Hematopoietic multipotent progenitor cell treated with erythropoietin and hydrocortisone succinate and interleukin-3 and kit ligand, for 6 days (in vitro differentiated cells): ENCODE measurements at places on chromosomes 4 and X.
A peak's percentile ranks its signal among the peaks of the same experiment; 100 is the strongest.

GRCh38 chrX:30787012-30787411 is 102.0 kb downstream of the TAB3 start:
- DNase-seq, result no peak

DNA sequence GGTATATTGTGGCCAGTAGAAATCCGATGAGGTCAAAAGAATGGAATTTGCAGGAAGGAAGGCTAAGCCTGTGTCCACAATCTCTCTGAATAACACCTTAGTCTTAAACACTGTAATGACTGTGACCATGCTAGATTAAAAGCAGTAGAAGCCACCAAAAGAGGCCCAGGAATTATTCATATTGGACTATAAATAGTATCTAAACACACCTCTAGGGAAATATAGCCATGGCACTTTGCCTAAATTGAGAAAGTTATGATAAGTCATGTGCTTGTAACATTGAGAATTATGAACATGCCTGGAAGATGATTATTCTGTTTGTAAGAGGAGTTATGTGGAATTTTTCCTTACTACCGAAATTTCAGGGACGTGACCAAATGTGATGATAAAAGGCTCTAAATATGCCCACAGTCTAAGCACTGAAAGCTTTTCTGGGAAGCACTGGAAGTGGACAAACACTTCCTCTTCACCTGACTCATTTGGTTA is 298.5 kb downstream of the KCTD8 start:
- DNase-seq, result no peak

DNA sequence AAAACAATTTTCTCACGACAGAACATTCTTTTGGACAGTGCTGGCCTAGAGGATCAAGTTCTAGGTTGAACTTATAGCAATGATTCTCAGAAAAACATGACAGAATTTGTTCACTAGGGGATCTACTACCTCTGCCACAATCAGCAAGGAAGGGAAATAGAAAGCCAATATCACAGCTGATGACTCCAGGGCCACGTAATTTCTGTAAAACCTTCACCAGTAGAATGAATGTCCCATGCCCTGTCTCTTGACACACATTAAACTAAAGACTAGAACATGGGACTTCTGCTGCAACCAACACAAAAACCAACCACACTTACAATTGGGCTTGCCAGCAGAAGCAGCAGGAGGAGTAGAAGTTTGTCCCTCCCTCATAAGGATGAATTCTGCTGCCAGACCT is 86.0 kb upstream of the NPFFR2 start:
- DNase-seq, result no peak

- DNase-seq, result no peak
Observed at GRCh38 chrX:132505116-132505515, 16.3 kb upstream of the MBNL3 start.

DNA sequence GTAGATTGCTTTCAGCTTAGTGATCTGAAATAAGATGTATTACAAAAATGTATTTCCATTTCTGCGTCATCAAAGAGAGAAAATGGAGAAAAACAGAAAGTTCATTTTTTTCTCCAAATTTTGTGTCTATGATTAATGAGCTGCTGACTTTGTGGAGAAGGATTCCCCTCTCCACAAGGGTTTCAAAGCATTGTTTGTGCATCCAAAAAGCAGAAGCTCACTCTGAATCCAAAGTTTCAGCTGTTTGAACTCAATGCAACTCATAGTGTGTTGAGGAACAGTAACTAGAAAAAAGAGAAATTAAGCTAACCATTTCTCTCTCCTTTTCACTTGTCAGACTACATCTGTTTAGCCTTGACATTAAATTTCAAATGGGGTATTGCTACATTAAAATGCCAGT is 62.9 kb upstream of the SLC7A11 start:
- no peak for DNase-seq

DNA sequence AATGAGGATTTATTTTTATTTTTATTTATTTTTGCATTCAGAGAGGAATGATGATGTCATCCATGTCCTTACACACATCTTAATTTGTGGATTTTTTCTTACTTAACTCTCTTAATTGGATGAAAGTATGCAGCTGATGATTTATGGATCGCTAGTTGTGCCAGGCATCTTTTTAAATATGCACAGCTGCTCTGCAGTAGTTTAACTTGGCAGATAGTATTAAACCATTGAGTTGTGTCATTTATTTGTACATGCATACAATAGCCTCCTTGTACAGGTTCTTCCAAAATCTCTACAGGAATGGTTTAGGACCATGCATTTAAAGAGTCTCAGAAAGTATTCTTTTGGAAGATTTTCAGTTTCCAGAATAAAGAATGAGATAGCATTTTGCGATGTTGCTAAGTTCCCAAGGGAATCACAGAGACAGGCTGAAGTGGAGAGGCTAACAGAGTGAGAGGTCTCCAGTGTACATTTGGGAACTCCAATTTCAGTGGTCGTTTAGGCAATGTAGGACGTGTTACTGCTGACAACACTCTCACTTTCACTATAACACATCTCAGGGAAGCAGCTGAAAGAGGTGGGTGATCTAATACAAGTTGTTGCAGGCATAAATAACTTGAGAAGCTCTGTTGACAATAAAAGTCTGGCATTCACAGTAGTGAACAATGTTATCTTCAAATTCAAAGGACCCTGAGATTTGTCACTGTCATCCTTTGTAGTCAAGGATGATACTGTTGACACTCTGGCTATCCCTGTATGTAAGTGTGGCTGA is 49.9 kb upstream of the SCRG1 start:
- DNase-seq, result peak; percentile 42

DNA sequence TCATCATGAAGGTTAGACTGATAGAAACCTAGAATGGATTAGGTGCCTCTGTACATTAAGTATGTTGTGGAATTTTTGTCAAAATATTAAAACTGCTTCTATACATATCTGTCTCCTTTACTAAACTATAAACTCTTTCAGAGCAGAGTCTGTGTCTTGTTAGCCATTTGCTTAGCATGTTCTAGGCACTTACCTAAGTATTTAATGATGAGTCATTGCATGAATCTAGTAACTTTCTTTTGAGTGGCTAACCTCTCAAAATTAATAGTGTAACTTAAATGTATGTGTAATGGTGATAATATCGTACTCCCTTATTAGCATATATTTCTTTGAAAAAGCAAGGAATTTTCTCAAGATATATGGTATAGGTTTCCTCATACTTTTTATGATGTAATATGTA is 57.8 kb downstream of the RAP1GDS1 start:
- no peak for DNase-seq

- DNase-seq, result no peak
Observed at GRCh38 chrX:87515836-87516235, 1.8 kb upstream of the KLHL4 start.

DNA sequence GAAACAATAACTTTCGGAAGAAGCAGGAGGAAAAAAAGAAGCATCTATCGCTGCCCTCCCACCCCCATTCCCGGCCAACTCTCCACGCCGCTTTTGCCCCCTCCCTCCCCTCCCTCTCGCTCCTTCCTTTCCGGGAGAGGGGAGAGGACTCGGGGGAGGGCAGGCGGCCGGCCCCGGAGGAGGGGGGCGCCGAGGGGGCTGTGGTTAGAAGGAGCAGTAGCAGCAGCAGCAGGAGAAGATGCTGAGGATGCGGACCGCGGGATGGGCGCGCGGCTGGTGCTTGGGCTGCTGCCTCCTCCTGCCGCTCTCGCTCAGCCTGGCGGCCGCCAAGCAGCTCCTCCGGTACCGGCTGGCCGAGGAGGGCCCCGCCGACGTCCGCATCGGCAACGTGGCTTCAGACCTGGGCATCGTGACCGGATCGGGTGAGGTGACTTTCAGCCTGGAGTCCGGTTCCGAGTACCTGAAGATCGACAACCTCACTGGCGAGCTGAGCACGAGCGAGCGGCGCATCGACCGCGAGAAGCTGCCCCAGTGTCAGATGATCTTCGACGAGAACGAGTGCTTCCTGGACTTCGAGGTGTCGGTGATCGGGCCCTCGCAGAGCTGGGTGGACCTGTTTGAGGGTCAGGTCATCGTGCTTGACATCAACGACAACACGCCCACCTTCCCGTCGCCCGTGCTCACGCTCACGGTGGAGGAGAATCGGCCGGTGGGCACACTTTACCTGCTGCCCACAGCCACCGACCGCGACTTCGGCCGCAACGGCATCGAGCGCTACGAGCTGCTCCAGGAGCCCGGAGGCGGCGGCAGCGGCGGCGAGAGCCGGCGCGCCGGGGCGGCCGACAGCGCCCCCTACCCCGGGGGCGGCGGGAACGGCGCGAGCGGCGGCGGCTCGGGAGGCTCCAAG is 1.3 kb downstream of the PCDH7 start:
- peak; percentile 44 for DNase-seq

GRCh38 chr4:5209862-5210261 is 158.6 kb downstream of the STK32B start:
- no peak for DNase-seq

DNA sequence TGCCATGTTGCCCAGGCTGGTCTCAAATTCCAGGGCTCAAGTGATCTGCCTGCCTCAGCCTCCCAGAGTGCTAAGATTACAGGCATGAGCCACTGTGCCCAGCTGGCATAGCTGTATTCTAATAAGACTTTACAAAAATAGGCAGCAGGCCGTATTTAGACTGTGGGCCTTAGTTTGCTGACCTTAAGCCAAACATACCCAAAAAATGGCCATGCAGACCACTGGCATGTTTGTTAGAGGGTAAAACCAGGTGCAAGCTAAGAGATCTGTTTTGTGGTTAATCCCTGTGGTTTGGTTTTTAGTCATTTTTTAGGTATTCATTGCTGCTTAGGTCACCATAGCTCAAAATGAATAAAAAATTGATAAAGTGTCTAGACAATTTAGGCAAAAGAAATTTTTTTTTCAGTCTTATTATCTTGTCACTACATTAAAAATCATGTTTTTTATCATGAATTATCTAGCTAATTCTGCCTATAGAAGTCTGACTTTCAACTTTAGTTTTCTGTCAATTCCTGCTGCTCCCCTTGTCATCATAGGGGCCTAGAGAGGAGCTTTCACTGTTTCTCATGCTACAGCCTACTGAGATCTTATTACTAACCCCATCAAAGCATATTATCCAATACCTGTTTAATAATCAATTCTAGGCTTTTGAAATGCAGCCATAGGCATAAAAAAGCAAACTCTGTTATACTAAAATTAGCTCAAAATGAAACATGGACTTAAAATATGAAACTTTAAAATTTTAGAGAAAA is 7.5 kb upstream of the SPINK2 start:
- no peak for DNase-seq

GRCh38 chr4:74618659-74619058 is 173.7 kb downstream of the AREG start:
- DNase-seq, result no peak

DNA sequence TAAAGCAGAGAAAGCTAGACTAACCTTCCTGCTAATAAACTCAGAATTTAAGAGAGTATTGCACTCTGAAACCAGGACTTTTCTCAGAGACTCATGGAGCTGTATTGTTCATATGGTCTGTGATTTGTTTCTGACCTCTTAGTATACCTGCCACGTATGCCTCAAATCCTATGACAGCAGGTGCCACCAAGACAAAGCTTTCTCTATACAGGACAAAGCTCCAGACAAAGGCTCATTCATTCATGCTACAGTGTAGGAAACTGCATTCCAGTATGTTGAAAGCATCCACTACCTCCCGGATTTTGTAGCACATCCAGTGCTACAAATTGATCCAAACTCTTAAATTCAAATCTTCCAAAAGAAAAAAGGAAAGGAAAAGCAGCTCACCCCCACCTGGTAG is 178.3 kb downstream of the CHIC2 start:
- no peak for DNase-seq

- no peak for DNase-seq
Observed at GRCh38 chr4:38365748-38366310, 298.2 kb upstream of the KLF3 start.

- no peak for DNase-seq
Observed at GRCh38 chr4:113976741-113977525, 2.5 kb downstream of the ARSJ start.

GRCh38 chrX:109943092-109943739 is 59.7 kb upstream of the TMEM164 start:
- peak; percentile 84 for DNase-seq

DNA sequence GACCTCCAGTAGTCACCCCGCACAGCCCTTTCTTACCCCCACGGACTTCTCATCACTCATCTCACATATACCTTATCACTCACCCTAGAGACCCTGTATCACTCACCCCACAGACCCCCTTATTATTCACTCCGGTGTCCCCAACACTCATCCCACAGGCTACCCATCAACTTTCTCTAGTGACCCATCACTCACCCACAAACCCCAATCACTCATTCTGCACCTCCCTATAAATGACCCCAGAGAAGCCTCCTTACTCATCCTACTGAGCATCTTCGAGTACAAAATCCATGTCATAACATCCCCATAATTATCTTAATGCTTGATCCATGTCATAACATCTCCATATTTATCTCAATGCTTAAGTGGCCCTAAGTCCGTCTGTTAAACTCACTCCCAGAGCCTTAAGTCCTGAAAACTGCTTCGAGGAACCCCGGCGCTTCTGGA is 934 bp downstream of the ZNF41 start:
- no peak for DNase-seq

- peak; percentile 5 for DNase-seq
Observed at GRCh38 chr4:41213625-41214135, 662 bp downstream of the APBB2 start.

DNA sequence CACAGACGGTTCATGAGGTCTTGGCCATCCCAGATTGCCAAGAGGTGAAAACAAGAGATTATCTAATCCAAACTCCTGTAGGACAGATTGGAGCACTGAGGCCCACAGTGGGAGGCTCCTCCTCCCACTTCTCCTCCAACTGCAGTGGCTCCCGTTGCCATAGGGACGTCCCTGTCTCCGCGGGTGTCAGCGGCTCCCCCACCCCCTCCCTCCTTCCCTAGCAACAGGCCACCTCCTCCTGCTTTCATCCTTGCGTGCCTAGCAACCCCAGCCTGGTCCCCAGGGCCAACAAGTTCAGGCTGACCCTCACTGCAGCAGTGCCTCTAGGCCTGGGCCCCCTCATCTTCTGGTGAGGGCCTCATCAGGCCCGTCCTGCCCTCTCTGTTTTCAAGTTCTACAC is 6.8 kb upstream of the IQSEC2 start:
- DNase-seq, result no peak

- DNase-seq, result no peak
Observed at GRCh38 chrX:40240844-40241243, 143.1 kb upstream of the BCOR start.

- no peak for DNase-seq
Observed at GRCh38 chr4:129978315-129978714, 882.4 kb downstream of the C4orf33 start.

DNA sequence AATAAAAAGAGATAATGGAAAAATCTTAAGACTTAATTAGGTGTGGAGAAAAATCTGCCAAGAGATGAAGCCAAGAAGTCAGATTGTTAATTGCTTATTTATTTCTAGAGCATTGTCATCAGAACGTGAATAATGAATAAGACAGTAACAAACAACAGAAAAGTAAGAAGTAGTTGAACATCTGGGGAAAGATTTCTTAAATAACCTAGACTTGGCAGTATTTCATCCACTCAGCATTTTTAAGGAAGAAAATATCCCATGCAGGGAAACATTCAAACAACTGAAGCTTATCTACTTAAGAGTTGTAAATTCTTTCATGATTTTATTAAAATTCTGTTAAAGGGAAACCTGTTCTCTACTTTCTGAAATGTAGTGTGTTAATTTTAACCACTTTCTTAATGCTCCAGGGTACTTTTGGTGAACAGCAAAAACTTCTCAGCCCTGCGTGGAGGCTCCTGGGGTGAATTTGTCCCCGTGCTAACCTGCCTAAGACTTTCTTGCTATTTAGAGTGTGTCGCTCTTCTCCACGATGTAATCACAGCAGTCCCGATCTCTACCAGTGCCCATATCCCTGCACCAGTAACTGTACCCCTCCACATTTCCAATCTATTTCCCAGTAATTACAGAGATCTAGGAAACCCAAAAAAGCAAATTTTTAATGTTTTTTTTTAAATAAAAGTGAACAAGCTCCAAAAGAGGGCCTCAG is 124.6 kb downstream of the CORIN start:
- no peak for DNase-seq

GRCh38 chrX:42107495-42108488 is 184.4 kb upstream of the CASK start:
- DNase-seq, result no peak
